ENCODE measurements at places on chromosomes 12 and 14.
A peak's percentile ranks its signal among the peaks of the same experiment; 100 is the strongest.

- DNase-seq, result no peak
Observed at GRCh38 chr12:57888409-57889157, 42.1 kb upstream of the CTDSP2 start.

- no peak for DNase-seq
Observed at GRCh38 chr12:38515912-38516311, 199.3 kb downstream of the ALG10B start.

DNA sequence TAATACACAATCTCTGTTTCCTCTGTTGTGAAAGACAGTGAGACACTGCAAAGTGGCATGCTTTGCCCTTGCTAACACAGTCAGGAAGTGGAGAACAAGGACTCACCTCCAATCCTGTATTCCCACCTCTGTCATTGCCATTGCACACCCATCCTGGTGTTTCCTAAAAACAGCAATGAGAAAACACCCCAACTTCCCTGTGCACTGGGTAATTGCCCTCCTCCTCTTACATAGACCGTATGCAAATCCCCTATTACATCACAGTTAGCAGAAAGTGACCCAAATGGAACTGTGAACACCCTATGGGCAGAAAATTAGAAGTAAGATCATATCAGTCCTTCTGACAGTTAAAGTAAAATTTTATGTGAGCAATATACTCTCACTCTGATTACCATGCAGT is 355.5 kb downstream of the BCL11B start:
- no peak for DNase-seq

DNA sequence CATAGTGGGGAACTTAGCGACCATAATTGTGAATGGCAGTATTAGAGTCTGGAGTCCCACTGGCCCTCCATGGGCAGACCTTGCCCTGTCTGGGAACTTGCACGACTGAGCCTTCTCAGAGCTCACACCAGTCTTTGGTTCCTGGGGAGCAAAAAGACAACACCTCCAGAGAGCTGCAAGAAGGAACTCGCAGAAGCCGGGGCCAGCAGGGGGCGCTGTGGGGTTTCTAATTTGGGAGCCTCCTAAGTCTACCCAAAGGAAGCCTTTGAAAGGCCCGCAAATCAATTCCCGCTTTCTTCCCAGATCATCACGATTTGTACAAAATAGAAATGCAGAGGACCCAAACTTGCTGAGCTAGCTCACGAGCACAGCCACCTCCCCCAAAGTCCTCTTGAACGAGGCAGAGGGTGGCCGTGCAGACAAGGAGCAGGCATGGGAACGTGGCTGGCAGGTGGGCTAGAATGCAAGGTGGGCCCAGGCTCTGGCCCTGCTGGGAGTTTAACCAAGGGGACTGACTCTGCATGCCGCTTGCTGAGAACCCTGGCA is 46.3 kb upstream of the FBXO21 start:
- peak; percentile 27 for DNase-seq

DNA sequence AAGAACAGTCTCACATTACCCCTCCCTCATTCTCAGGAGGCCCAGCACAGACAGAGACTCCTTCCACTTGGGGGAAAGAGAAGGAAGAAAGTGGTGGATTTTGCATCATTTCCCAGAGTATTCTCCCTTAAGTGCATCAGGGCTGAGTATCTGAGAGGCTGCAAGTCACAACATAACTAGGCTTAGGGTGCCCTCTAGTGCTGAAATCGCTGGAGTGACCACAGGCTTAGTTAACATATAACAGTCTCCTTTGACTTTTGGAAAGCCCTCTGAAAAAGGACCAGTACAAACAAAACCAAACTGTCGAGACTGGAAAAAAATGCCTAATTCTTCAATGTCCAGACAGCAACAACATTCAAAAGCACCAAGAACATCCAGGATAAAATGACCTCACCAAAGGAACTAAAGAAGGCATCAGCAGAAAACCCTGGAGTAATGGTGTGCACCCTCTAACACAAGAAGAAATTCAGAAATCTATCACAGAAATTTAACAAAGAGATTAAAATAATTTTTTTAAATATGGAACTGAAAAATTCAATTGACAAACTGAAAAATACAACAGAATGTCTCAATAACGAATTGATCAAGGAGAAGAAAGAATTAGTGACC is 412.3 kb downstream of the RPS29 start:
- no peak for DNase-seq

GRCh38 chr12:96698521-96698920 is 208.5 kb upstream of the NEDD1 start:
- no peak for DNase-seq

DNA sequence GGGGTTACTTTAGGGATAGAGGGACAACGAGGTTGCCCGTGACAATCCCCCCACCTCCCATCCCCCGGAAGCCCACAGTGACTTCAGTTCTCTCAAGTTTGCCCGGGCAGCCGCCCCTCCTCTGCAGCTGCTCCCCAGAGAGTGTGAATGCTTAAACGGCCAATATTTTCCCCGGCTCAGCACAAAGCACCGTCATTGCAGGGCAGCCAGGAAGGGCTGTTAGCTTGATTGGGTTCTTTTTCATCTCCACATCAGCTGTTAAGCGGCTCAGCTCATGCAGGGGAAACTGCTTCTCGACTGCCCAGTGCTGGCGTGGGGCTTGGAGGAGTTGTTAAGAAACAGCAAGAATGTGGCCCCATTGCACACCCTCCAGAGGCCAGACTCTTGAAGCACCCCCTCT is 120.5 kb upstream of the NCOR2 start:
- no peak for DNase-seq

- no peak for DNase-seq
Observed at GRCh38 chr12:125683748-125684381, 618.6 kb downstream of the AACS start.

- no peak for DNase-seq
Observed at GRCh38 chr12:32198555-32198954, 91.9 kb downstream of the BICD1 start.

DNA sequence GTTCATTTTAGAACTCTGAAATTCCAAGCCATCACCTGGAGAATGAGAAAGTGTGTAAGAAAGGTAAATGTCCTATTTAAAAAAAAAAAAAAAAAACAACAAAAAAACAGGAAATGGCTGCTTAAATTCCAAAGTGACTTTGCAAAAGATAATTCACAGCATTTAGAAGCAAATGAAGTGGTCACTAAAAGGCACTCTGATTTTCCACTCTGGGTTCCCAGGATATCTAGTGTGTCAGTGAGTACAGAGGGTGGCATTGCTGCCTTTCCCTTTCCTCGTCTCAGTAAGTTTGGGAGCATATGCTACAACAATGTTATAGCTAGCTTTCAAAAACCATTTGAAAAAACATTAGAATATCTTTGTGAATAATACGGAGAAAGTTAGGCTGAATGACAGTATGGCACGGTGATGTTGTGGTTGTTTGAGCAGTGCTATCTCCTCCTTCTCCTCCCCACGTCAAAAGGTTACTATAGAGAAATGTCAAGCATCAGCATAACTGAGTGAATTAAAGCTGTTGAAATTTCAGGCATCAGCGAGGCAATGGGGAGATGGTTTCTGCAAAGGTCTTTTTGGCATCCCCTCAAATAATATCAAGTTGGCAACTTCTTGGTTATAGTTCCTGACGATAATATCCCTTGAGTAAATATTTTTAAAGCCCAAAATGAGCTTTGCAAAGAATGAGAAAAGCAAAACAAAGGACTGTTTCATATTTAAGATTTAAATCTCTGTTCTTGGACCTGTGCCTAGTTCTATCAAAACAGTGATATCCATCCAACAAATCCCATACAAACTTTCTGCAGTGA is 164.5 kb upstream of the E2F7 start:
- DNase-seq, result no peak

- no peak for DNase-seq
Observed at GRCh38 chr14:74552623-74553022, 59.1 kb downstream of the ISCA2 start.

GRCh38 chr12:2431810-2432209 is 363.0 kb upstream of the FKBP4 start:
- no peak for DNase-seq

GRCh38 chr14:86532219-86532618 is 1002.3 kb downstream of the FLRT2 start:
- no peak for DNase-seq

DNA sequence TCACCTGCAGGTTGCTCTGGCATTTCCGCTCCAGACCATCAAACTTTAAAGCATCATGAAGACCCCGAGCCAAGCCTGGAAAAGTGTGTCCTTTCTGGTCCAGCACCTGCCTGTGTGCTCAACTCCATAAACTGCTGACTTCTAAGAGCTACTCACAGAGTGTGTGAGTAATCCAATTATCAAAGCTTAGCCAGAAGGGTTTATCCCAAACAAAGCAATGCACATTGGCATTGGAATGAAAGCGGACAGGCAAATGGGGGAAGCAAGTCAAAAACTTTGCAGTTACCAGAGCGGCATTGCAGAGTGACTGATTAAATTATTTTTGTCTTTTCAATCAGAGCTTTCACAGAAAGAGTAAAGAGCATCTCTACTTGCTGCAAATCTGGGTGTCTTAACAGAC is 1262.4 kb upstream of the SEL1L start:
- no peak for DNase-seq

DNA sequence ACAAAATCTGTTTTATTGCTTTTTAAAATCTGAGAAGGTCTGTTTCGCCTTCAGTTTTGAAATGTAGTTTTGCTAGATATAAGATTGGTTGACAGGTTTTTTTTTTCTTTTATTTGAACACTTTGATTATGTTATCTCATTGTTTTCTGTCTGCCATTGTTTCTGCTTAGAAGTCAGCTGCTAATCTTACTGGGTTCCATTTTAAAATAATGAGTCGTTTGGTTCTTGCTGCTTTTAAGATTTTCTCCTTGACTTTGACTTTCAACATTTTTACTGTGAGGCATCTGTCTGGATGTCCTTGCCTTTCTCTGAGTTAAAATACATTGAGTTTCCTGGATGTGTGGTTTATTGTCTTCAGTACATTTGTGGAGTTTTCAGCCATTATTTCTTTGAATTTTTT is 56.7 kb downstream of the ADIPOR2 start:
- DNase-seq, result no peak

GRCh38 chr14:68191567-68192321 is 372.2 kb downstream of the RAD51B start:
- no peak for DNase-seq

DNA sequence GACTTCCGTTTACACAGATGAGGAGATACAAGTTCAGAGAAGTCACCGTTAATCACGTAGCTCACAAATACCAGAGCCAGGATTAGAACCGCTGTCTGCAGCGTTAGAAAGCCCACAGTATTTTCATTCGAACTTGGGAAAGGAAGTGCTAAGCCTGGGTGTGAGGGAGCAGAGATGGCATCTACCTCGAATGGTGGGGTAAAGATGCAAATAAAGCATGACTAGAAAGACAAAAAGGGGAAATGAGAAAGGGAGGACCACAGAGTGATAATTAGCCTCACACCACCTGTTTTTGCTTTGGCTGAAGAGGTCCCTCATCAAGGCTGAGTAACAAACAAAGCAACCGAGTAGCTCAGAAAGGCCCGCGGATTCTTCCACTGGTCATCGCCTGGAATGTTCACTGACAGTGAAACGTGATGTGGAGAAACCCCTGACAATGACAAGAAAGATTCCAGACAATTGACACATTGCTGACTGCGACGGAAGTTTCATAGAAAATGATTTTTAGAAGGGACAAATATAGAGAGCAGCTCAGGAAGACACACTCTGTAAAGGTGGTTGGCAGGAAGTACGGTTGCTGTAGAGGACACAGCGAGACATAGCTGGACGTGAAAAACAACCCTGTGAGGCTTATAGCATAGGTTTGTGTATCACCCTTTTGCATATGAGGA is 31.5 kb upstream of the BHLHE41 start:
- DNase-seq, result no peak

GRCh38 chr12:132734206-132734605 is 23.6 kb downstream of the PGAM5 start:
- DNase-seq, result no peak

DNA sequence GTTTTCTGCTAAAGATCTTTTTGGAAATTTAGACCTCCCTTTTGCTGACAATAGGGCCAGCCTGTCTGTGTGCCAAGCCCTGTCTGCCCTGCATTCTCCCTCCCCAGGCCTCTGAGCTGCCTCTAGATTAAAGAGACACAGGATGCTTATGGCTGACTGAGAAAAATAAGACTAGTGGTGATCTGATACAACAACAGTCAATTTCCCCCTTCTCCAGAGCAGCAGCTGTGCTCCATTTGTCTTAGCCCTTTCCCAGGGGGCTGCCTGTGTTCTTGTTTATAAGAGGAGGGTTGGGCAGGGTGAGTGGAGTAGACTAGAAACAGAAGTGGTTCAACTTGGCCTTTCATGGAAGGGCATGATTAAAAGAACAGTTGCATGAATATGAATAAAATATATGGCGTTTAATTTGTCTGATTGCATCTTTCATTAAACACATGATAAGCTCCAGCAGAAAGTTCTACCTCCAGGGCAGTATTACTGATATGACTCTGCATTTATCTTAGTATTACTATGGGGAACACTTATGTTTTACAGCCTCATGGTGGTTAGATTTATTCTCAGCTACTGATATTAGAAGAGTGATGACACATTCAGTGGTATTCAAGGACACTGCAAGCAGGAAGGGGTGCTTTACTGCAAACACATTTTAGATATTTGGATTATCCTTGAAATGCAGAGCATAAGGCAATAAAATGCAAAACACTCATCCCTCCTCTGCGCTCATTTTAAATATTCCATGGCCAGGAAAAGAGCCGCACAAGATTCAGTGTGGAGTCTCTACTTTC is 150.2 kb upstream of the CLEC14A start:
- no peak for DNase-seq

- DNase-seq, result no peak
Observed at GRCh38 chr14:94056579-94057308, 24.3 kb downstream of the DDX24 start.

- DNase-seq, result no peak
Observed at GRCh38 chr12:88063375-88063774, 34.2 kb upstream of the C12orf50 start.

DNA sequence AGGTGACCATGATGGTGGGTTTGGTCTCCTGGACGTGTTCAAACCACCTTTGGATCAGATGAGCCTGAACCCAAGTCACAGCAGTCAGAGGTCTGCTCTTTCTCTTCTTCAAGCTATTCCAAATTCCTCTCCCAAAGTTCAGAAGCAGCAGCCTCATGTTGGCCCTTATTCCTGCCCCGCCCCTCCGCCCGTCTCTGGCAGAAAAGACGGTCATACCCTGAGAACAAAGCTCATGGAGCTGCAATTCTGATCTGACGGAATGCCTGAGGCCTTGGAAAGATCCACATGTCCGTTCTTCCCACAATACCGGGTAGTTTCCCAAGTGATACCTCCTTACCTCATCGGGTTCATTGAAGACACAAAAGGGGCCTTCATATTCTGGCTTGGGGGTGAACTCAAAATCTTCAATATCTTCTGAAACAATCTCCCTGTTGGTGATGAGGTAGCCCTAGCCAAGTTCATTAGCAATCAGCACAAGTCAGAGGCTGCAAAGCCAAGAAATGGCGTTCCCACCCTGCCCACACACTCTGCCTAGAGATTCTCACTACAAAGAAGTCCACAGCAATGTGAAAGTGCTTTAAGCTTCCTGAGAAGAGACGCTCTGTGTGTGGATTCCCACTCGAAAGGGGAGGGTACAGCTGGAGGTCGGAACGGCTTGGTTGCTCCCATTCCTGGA is 11.2 kb downstream of the POLE start:
- no peak for DNase-seq
